Stimulated activated CD8-positive, alpha-beta memory T cell treated with anti-CD3 and anti-CD28 coated beads, Interleukin-2, amount 100 ng/mL, for 1 hour (primary cell): ENCODE measurements at places on chromosomes 5 and 9.

DNA sequence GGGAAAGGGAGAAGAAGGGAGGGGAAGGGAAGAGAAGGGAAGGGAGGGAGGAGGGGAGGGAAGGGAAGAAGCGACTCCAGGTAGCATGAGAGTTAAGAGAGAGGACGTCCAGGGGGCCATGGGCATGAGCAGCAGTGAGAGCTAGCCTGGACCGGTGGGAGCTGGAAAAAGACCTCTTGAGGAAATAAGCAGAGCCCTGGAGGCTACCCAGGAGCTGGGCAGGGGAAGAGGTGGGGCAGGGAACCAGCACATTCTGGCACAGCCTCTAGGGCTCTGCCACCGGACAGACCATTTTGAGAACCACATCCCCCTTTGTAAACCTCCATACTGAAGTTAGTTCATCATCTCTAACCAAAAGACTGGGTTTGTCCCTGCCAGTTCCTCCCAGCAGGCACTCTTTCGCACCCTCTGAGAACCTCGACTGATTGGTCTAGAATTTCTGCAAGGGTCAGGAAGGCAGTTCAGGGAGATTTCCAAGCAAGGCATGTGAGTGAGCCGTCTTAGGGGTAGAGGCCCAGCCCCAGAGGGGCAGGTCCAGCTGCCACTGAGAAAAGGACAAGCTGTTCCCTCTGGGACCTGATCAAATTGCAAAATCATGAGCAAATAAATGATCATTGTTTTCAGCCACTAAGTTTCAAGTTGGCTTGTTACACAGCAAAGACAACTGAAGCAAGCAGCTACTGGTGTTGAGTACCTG, 11.6 kb downstream of the NAIF1 start:
- no peak for DNase-seq

DNA sequence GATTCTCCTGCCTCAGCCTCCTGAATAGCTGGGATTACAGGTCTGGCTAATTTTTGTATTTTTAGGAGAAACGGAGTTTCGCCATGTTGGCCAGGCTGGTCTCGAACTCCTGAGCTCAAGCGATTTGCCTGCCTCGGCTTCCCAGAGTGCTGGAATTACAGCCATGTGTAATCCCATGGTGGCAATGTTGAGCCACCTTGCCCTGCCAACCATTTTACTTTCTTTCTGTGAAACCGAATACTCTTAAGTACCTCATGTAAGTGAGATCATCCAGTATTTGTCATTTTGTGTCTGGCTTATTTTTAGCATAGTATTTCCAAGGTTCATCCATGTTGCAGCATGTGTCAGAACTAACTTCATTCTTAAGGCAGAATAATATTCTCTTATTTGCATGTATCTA, 8.2 kb downstream of the PRRC2B start:
- DNase-seq = no peak

GRCh38 chr9:959914-960313, 16.5 kb upstream of the DMRT3 start:
- DNase-seq = no peak

GRCh38 chr5:166977911-166978422, 1313.5 kb upstream of the WWC1 start:
- DNase-seq = no peak

- no peak for DNase-seq
Observed at GRCh38 chr5:177091232-177091631, 4.5 kb downstream of the FGFR4 start.

GRCh38 chr5:124330595-124331220, 415.7 kb downstream of the ZNF608 start:
- no peak for DNase-seq

- DNase-seq = no peak
Observed at GRCh38 chr5:31516802-31517201, 15.1 kb downstream of the DROSHA start.
